Kidney (tissue), 22 donors: ENCODE measurements at places on chromosomes 16 and 17.

DNA sequence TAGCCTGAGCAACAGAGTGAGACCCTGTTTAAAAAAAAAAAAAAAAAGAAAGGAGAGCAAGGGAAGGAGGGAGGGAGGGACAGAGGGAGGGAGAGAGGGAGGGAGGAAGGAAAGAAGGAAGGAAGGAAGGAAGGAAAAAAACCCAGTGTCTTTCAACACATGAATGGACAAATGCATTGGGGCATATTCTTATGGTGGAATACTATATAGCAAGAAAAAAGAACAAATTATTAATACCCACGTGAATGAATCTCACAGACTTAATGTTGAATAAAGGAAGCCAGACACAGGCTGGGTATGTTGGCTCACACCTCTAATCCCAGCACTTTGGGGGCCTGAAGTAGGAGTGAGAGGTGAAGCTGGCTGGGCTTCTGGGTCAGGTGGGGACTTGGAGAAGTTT lies 20.3 kb downstream of the RAPGEFL1 start:
- DNase-seq = no peak

DNA sequence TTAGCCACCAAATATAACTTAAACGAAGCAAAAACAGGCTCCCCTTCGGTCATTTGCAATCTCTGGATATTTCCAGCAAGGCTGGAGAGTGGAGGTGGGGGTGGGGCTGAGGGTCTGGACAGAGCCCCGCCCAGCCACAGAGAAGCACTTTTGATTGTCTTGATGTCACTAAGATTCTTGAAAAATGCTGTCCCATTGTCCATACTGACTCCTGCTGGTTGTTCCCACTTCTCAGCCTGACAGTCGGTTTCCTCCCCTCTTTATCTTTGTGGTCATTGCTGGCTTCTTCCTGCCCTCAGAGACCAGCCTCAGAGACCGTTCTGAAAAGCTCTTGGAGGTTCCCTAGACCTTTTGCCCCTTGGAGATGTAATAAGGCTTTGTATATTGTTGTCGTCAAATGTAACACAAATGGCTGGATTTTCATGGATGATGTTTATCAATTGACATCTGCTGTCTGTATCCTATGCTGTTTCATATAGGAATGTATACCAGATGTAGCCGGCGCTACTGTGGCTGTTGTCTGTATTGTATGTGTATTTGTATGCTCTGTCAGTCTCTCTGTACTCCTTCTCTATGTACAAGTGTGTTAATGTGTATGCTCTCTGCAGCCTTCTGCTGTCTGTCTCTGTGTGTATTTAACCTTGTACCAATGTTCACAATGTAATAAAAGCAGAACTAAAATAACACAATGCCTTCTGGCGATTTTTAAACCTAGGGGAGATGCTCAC lies 94.8 kb upstream of the DNAH9 start:
- DNase-seq = no peak

- DNase-seq = no peak
Observed at GRCh38 chr16:4656221-4656620, 31.6 kb downstream of the MGRN1 start.

DNA sequence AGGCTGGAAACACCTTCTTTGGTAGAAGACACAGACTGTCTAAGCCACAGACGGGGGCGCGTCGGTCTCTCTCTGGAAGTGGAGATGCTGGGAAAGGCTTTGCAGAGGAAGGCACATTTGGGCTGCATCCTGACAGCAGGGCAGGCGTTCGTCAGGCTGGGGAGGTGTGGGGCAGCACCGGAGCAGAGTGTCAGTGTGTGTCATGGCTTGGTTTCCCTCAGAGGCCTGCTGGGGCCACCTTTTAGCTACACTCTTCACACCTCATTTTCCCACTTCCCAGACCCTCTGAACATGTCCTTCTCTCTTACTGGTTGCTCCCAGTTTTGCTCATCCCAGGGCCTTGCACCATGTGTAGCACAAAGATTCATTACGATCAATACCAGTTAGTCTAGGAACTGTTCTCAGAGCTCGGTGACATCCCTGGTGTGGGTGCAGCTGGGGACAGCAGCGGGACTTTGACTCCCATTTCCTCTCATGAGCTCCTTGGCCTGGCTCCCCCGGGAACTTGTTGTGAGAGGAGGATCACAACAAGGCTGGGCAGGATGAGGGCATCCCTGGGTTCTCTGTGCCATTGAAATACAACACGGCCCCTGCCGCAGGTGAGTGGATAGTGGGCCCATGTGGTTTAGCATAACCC lies 33.1 kb downstream of the SMARCE1 start:
- DNase-seq = no peak

DNA sequence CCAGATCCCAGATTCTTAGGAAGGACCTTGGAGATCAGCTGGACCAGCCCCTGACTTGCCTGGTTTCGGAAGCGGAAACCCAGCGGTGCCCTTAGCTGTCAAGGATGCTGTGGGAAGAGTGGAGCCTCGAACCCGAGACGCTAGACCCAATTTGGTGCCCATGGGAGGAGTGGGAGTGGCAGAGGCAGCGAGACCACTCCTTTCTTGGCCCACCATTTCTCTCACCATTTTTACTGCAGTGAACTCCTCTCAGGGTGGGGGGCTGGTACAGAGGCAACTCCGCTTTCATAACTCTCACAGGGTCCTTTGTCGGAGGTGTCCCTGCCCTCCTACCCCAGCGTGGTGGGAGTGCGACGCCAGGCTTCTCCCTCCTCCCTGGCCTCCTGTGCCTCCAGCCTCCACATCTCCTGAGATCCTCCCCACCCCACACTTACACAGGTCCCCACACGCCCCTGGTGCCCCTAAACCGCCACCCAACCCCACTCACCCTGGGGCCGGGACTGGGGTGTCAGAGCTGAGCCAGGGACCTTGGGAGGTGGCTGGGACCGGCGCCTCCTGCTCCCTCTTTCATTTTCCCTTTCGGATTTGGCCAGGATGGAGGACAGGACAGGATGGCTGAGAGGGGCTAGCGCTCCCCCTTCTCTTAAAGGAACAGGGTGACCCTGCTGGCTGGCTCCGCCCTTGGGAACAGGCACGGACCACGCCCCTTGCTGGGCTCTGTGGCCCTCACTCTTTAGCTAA lies at the start of gene GJD3:
Gene GJD3 (minus strand): TSS at position 617 of the 741 bp plus-strand sequence. CDS start 922 bp downstream, outside the sequence.
- no peak for DNase-seq

- no peak for DNase-seq
Observed at GRCh38 chr17:6623941-6624340, 16.6 kb downstream of the KIAA0753 start.

- no peak for DNase-seq
Observed at GRCh38 chr16:24189941-24190340, 66.2 kb upstream of the CACNG3 start.

GRCh38 chr16:56113223-56113622 lies 78.1 kb upstream of the GNAO1 start:
- DNase-seq = no peak
